Effector CD8-positive, alpha-beta T cell (primary cell): ENCODE measurements at places on chromosomes 1 and 21.
A peak's percentile ranks its signal among the peaks of the same experiment; 100 is the strongest.

- DNase-seq: no peak
Observed at GRCh38 chr1:46473991-46474390, 15.6 kb upstream of the DMBX1 start.

DNA sequence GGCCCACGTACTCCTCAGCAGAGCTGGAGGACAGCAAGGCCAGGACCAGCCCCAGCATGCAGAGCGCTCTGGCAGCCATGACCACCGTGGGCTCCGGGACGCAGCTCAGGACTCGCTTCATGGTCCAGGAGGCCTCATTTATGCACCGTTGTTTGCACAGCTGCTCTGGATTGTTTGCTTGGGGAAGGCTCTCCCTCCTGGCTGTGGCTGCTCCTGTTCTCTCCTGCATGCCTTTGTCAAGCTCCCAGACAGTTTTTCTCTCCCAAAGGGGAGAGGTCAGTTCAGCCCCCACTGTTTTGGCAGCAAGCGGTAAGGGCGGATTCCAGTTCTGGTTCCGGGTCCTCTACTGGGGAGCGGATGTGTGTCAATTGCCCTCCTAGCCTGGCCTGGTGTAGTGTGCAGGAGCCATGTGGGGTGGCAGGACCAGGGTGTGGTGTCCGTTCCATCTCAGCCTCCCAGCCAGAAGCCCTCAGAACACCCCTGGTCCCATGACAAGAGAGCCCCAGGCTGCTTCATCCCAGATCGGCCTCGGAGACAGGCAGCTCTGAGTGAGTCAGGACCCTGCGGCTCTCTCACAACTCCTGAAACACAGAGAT, at the start of gene TFF3:
Gene TFF3, minus strand, starts transcription at position 114 of the 596 bp plus-strand sequence. Its CDS starts 35 bp downstream, at position 79.
- no peak for DNase-seq

DNA sequence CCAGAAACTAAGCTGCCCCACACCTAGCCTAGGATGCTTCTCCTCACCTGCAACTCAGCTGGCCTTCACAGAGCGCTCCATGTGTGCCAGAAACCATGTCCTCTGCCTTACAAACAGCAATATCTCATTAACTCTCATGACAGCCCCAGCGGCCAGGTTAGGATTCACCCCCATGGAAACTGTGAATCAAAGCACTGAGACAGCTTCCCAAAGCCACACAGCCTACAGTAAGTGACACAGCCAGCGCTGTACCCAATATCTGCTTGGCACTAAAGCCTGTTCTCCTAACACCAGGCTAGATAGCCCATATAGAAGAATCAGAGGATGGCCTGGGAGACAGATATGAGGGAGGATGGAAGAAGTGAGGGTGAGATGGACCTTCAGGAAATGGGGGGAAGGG, 13.5 kb downstream of the KCNN3 start:
- no peak for DNase-seq

DNA sequence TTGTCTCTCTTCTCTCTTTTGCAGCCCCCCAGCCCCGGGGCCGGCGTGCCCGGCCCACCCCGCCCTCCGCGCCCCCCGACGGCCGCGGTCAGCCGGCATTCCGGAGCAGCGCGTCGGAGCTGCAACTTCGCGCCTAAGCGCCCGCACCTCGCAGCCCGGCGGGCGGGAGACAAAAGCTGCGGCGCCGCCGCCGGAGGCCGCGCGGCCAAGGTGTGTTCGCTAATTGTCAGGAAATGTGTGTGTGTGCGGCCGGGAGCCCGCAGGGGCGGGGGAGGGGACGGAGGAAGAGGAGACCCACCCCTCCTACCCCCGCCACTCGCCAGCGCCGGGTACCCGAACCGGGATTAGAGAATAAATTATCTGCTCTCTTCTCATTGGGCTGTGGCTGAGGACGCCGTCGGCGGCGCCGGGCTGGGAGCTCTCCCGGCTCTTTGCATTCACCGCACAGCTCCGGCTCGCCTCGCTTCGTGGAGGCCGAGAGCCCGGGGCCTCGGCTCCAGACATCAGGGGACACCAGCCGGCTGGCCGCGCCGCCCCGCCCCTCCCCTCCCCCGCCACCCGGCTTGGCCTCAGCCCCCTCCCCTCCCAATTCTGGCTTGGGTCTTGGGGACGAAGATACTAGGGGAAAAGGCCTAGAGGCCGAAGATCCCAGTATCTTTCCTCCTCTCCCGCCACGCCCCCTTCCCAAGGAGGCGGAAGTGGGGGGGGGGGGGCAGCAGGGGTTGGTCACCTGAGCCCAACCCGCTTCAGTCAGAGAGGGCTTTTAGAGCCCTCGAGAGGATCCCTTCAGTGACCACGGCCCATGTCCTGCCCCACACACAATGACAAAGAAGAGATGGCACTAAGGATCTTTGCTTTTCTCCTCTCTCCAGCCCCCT, 1.3 kb upstream of the BLACAT1 start:
- no peak for DNase-seq

GRCh38 chr1:63593886-63594605, 835 bp downstream of the PGM1 start:
- DNase-seq: peak; percentile 54

GRCh38 chr1:91862120-91862519, 23.8 kb downstream of the TGFBR3 start:
- no peak for DNase-seq

GRCh38 chr1:41859686-41860085, 59.0 kb downstream of the HIVEP3 start:
- DNase-seq: no peak

GRCh38 chr1:235642943-235643371, 6.6 kb downstream of the GNG4 start:
- DNase-seq: no peak

DNA sequence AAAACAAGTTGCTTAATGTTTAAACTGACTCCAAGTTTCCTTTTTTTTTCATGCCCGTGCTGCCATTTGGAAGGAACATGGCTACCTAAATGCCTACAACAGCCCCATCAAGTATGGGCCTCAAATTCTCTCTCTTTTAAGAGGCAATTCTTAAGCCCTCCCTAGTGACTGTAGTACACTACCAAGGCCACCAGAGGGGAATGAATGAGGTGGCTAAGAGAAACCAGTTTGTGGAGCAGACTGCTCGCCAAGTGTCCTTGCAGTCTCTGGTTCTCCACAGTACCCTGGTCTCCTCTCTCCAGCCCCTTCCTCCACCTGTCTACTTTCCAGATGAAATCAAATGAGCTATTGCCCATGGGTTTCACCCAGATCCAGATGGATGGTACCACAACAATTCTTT, 1809.6 kb downstream of the BRINP3 start:
- no peak for DNase-seq

DNA sequence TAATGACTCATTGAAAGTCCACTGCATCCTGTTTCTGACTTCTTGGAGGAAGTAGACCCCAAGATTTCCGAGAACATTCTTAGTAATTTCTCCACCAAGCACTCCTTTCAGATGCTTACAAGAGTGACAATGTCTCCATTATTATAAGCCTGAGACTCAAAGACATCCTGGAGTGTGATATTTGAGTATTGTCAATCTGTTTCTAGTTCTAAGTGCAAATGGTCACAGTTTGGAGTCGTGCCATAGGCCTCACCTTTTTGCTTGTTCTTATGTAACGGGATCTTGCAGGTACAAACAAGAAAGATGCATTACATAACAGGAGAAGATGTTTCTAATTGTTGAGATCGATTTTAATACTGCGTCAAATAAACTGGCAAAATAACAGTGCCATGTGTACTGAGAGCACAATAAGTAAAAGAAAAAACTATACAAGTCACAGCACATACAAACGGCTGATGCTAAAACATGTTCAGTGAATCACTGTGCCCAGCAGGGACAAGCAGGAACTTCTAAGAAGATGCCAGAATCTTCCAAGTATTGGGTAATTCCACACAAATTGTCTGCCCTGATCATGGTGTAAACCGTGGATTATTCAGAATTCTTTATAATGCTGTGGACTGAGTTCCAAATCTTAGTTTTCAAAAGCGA, 54.1 kb downstream of the CD2 start:
- no peak for DNase-seq

GRCh38 chr21:44626673-44627143, at the start of gene KRTAP10-9:
TSS of gene KRTAP10-9 (plus strand) at chr21:44627093. CDS start at chr21:44627172, 79 bp downstream.
- no peak for DNase-seq

- DNase-seq: no peak
Observed at GRCh38 chr1:217138799-217139466, 415.7 kb upstream of the ESRRG start.

DNA sequence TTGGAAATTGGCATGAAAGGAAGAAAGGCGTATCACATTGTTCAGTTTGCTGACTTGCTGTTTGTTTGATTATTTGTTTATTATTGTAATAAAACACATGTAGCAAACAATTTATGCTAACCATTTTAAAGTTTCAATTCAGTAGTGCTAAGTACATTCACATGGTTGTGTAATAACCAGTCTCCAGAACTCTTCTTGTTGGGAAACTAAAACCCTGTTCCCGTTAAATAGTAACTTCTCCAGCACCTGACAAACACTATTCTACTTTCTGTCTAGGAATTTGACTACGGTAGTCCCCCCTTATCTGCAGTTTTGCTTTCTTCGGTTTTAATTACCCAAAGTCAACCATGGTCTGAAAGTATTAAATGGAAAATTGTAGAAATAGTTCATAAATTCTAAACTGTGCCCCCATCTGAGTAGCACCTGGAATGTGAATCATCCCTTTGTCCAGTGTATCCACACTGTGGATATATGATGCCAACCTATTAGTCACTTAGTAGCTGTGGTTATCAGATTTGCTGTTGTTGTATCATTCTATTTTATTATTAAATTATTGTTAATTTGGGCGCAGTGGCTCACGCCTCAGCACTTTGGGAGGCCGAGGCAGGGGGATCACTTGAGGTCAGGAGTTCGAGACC, 5.5 kb downstream of the MORC3 start:
- no peak for DNase-seq

GRCh38 chr1:18064534-18064933, 43.1 kb upstream of the IGSF21 start:
- DNase-seq: no peak

DNA sequence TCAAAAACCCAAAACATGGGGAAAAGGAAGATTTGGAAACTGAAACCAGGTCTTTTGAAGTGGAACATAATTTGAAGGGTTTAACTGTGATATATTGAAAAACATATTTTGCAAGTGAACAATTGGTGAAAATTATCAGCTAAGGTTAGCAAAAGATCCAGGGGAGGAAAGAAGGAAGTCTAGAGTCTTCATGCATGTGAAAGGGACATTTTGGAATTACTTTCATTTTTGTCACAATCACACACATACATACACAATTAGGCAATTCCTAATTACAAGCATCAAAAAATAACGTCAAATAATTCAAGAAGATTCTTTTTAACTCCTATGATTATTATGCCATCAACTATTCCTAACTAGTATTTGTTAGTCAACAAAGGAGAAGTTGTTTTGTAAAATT, 64.7 kb upstream of the NFIA start:
- DNase-seq: no peak

DNA sequence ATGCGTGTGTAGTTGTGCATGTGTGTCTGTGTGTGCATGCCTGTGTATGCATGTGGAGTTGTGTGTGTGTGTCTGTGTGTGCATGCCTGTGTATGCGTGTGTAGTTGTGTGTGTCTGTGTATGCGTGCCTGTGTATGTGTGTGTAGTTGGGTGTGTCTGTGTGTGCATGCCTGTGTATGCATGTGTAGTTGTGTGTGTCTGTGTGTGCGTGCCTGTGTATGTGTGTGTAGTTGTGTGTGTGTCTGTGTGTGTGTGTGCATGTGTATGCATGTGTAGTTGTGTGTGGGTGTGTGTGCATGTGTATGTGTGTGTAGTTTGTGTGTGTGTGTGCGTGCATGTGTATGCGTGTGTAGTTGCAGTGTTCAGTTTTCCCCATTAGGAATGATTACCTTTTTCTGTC, 162.0 kb downstream of the URB2 start:
- DNase-seq: no peak

- no peak for DNase-seq
Observed at GRCh38 chr1:226980122-226980560, 40.0 kb downstream of the COQ8A start.

- DNase-seq: no peak
Observed at GRCh38 chr1:1272341-1273208, 1.1 kb downstream of the UBE2J2 start.

GRCh38 chr21:42852925-42853570, 26.3 kb downstream of the WDR4 start:
- no peak for DNase-seq

- DNase-seq: no peak
Observed at GRCh38 chr1:96568639-96569038, 152.9 kb upstream of the PTBP2 start.

- no peak for DNase-seq
Observed at GRCh38 chr21:43190544-43190943, 21.7 kb downstream of the CRYAA start.

DNA sequence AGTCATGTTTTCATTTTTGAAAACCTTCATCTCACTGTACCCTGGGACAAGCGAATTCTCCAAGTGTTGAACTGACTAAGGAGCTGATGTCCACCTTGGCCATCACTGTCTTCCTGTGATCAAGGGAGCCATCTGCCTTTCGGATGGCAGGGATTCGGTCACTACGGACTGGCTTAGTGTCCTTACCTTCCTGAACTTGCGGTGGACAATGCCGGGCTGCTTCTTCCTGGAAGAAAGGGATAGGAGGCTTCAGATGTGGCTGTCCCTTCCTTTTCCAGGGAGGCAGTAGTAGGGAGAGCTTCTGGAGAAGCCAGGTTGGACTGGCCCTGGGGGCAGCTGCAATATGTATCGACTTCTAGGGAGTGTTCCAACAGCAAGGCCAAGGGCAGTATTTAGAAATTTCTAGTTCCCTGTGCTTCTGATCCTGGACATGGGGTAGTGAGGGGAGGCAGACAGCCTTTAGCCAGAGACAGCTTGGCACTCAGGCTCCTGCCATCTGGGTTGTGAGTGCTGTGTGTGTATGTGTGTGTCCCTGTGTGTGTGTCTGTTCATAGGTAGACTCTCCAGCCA, 114.6 kb downstream of the IER5 start:
- DNase-seq: no peak

GRCh38 chr1:17654519-17654918, 100.6 kb upstream of the ACTL8 start:
- DNase-seq: no peak

DNA sequence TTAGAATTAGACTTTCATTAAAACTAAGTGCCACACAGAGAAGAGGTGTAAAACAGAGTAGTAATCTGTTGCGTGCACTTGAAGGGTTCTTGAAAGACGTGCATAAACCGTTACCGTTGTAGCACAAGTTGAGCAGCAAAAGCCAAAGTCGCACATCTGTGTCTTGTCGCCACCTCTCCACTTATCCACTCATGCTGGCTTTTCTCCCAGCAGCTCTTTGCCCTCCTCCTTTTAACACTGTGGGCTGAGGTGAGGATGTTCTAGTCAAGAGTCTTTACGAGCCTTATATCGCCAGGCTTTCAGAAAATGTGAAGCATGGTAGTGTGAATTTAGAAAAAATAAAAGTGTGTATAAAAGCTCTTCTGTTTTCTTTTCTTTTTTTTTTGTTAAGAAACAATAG, 48.0 kb downstream of the NR5A2 start:
- DNase-seq: no peak
